Stimulated activated CD4-positive, alpha-beta T cell treated with anti-CD3 and anti-CD28 coated beads, Interleukin-12 subunit alpha, Interleukin-12 subunit beta, amount 100 ng/mL, for 48 hours (primary cell): ENCODE measurements at places on chromosomes 6 and 20.

DNA sequence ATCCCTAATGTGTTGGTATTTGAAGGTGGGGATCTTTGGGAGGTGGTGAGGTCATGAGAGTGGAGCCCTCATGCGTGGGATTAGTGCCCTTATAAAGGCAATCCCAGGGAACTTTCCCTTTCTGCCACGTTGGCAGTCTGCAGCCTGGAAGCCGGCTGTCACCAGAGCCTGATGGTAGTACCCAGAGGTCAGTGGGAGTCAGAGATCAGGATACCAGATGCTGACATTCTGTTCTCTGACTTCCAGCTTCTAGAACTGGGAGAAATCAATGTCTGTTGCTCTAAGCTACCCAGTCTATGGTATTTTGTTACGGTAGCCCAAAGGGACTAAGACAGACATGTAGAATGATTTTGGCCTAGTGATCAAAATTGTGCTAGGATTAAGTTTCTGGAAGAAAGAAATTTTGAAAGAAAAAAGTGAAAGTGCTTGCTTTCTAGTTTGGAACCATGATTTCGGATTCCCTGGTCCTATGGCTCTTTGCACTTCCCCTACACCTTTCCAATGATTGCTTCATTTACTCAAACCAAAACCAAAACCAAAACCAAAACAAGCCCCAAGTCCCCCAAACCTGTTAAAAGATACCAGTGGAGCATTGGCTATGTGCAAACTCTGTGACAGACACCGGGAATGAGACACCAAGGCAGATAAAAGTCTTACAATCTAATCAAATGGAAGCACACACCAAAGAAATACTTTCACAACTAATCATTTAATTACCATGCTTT lies 173.7 kb upstream of the ZNF217 start:
- DNase-seq: no peak

GRCh38 chr6:127475823-127476176 lies 16.6 kb upstream of the KIAA0408 start:
- no peak for DNase-seq

- no peak for DNase-seq
These were observed 249.1 kb upstream of the JAG1 start for GRCh38 chr20:10922941-10923340.

DNA sequence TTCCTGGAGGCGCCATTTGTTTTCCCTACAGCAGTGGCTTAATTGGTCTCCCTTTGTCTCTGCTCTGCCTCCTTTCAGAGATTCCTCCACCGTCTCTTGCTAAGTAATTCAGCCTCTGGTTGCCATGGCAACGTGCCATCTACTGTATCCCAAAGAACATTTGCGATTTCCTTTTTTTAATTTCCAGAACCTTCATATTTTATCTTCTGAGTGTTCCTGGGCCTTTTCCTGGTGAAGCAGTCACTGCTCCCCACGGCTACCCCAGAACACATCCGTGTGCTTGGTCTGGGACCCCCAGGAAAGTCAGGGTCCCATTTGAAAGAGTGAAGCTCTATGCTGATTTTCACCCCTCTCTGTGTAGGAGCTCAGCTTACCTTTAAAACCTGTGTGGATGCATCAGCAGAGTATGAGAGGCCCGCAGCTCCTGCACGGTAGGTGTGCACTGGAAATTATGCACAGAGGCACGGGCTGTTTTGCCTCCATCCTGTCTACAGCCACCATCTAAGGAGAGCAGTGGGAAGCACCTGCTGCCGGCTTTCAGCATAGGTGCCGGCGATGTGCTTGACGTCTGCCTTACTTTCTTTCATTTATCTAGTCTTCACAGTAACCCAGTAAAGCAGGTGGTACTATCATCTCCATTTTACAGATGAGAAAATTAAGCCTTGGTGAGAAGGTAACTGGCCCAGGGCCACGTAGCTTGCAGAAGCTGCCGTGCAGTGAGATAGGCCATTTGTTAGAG lies 122.8 kb downstream of the SYCP2 start:
- no peak for DNase-seq

DNA sequence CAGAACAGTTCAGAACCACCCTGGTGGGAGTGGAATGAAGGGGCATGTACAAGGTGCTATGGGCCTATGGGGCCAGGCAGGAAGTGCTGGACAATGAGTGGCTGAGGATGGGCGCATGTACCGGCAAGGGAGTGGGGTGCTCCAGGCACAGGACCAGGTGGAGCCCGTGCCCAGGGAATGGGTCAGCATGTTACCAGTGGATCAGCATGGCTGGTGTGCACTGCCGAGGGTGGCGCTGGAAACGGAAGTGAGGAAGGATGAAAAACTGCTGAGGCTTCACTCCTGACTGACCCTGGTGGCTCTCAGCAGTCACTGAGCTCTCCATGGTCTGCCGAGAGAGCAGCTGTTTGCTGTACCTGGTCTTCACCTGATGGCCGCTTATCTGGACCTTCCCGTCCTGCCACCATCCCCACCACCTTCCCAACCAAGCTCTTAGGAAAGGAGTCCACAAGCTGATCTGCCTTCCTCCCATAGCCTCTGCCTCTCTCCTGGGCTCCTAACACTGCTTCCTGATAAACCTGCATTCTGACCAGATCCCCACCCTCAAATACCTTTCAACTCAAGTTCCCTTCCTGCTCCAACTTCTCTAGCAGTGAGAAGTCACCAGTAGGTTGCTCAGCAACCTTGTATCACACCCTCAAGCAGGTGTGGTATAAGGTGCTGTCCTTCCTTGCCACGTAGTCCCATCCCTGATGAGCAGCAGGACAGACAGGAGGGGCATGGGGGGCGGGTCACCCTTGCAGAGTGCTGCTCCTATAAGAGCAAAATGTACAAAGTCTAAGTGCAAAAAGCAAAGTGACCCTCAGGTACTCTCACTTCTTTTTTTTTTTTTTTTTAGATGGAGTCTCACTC lies 7.1 kb downstream of the UQCC2 start:
- DNase-seq: no peak

DNA sequence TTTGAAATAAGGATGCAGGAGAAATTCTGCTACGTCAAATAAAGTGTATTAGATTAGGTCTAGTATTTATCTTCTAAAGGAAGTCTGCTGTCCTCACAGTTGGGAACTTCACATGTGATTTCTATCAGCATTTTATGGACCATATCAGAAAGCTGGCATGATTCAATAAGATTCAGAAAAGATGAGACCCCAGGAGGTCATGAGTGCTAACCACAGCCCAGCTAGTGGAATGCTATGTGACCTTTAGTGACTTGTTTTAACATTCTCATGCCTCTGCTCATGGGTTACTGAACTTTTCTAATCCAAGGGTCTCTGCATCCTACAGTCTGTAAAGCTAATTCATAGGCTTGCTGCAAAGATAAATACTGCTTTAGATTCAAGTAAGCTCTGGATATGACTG lies 150.1 kb downstream of the GMPR start:
- DNase-seq: no peak

DNA sequence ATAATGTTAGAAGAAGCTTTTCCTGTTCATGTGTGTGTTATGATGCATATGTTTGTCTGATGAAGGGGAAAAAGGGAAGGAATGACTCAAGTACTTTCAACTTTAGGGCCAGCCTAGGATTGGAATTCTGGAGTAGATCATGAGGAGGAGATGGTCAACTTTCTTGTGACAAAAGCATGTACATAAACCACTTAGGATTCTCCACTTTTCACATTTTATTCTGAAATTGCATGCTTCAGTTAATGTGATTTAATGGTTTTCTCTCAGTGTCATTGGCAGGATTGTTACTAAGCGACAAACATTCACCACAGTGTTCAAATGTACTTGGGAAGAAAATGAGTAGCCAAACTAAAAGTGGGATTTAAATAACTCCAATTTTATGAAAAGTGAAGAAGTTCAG lies 80.1 kb downstream of the UTRN start:
- DNase-seq: no peak

DNA sequence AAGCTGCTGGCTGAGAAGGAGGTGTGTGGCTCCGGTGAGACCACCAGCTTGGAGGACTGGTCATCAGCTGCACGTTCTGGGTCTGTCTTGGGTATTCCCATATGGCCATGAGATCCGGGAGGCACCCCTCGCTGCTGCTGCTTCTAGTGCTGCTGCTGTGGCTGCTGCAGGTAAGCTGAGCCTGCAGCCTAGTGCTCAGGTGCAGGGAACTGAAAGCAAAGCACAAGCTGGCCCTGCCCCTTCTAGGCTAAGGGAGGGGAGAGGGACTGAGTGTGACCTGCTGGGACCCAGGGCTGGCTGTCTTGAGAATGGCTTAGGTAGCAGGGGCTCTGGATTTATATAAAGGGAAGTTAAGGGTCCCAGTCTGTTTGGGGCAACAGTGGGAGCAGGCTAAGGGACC lies 403 bp downstream of the CDH26 start:
- no peak for DNase-seq

- no peak for DNase-seq
These were observed 181.4 kb downstream of the PHF3 start for GRCh38 chr6:63816982-63817436.

GRCh38 chr6:29619578-29620160 lies 13.3 kb downstream of the GABBR1 start:
- no peak for DNase-seq
